ENCODE measurements at places on chromosomes 1 and 21.

- no peak for DNase-seq
Observed at GRCh38 chr1:27638805-27639204, 3.8 kb upstream of the FGR start.

DNA sequence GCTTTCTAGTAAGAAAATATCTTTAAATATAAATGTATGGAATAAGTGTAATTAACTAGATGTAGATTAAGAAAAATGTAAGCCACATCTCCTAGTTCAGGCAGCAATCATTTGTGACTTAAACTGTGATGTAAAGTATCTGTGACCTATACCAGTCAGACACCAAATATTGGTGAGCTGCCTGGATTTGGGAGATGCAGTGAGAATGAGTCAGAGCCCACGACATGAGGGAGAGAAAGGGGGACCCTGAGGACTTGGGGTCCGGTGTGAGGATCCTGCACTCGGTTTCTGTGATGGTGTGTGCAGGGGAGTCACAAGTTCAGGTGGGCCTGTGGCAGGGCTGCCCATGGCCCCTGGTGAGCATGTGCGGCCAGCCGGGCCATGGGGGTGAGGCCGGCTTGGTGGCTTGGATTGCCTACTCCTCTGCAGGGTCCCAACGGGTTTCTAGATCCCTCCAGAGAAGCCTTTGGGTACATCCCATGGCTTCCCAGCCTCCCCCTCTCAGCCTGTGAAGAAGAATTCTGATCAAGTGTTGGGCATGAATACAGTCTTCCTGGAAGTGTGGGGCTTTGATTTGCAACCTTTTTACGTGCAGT lies 19.0 kb upstream of the ABCG1 start:
- DNase-seq = no peak

DNA sequence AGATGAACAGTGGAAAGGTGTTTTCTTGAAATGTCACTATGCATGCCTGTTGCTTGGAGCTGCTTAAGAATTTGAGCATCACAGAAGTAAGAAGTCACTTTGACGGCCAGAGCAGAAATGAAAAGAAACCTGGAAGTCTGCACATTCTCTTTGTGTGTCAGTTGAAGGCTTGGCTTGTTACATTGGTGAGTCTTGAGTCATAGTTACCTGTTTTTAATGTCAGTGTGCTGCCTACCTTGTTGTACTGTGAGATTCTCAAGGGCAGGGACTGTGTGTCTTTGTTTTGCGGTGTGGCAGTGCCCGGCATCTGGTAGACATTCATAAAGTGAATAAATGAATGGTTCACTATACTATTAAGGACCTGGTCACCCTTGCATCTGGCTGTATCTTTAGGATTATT lies 9.9 kb downstream of the OTUD3 start:
- no peak for DNase-seq

- DNase-seq = no peak
Observed at GRCh38 chr1:23577056-23578004, 18.0 kb upstream of the ID3 start.

- no peak for DNase-seq
Observed at GRCh38 chr1:246147524-246148461, 359.3 kb downstream of the SMYD3 start.

DNA sequence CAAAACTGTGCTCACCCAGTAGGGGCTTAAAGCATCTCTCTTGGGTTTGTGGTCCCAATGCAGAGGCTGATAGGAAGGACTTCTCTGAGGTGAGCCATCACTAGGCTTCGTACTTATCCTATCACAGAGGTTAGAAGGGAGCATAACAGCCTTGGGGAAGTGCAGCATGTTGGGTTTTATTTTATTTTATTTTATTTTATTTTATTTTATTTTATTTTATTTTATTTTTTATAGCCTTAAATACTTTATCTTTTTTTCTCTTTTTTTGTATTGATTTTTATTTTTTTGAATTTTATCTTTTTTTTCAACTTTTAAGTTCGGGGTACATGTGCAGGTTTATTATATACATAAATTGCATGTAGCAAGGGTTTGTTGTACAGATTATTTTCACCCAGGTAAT lies 48.9 kb upstream of the LPGAT1 start:
- no peak for DNase-seq

GRCh38 chr1:56326056-56326455 lies 253.3 kb downstream of the PLPP3 start:
- DNase-seq = no peak

- DNase-seq = no peak
Observed at GRCh38 chr1:99745061-99745460, 21.4 kb downstream of the FRRS1 start.

GRCh38 chr1:3772715-3773571 lies at the start of gene SMIM1:
Gene SMIM1 (plus strand): TSS chr1:3772749. CDS start chr1:3775374, 2,625 bp downstream.
- DNase-seq = no peak

DNA sequence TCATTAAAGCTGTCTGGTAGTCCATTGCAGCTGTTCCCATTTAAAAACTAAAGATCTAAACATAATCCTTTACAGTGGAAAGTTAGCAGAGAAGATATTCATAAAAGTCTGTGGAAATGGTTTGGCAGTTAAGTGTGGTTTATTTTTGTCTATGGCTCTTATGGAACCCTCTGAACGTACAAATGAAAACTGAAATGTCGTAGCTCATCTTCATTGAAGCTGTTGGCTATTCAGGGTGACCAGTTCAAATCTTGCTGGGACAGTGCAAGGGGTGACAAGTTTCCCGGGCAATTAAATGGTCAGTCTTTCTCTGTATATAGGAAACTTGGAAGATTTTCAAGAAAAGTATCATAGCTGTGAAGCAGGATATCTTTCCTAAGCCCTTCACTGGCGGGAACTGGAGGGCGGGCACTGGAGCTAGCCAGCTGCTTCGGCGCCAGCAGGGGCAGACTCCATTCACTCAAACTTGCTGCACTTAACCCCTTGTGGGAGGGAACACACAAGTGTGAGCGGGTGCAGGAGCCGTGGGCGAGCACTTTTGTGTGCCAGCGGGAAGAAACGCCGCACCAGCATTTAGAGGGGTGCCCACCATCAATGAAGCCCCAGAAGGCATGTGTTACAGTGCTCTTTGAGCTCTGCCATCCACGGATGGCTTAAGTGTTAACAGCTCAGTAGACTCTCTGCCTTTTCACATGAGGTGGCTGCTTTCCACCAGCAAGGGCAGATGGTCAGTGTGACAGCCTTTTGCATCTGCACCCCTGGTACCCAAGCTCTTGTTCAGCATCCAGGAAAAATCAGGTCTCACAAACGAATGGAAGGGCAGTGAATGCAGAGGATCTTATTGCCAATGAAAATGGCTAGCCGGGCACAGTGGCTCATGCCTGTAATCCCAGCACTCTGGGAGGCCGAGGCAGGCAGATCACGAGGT lies 232.1 kb upstream of the KAZN start:
- DNase-seq = no peak

DNA sequence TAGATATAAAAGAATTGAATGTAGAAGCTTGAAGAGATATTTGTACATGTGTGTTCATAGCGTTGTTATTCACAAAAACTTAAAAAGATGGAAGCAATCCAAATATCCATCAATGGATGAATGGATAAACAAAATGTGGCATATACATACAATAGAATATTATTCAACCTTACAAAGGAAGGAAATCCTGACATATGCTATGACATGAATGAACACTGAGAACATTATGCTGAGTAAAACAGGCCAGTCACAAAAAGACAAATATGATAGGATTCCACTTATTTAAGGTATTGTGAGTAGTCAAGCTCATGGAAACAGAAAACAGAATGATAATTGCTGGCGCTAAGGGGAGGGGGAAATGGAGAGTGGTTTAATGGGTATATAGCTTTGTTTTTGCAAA lies 47.0 kb upstream of the DYRK1A start:
- no peak for DNase-seq

GRCh38 chr1:26728645-26729044 lies 32.8 kb downstream of the ARID1A start:
- DNase-seq = no peak

- DNase-seq = no peak
Observed at GRCh38 chr1:204464187-204464631, 30.4 kb downstream of the PIK3C2B start.

GRCh38 chr1:109793486-109794318 lies 30.0 kb upstream of the EPS8L3 start:
- DNase-seq = peak; percentile 64

GRCh38 chr1:119859647-119860046 lies 36.7 kb downstream of the ADAM30 start:
- DNase-seq = no peak

GRCh38 chr1:192830595-192831246 lies 21.9 kb downstream of the RGS2 start:
- no peak for DNase-seq

GRCh38 chr1:229119161-229119560 lies 151.8 kb upstream of the RAB4A start:
- DNase-seq = no peak

GRCh38 chr21:33690874-33691273 lies 48.6 kb downstream of the ITSN1 start:
- no peak for DNase-seq

- no peak for DNase-seq
Observed at GRCh38 chr1:66288048-66288447, 245.9 kb upstream of the SGIP1 start.

DNA sequence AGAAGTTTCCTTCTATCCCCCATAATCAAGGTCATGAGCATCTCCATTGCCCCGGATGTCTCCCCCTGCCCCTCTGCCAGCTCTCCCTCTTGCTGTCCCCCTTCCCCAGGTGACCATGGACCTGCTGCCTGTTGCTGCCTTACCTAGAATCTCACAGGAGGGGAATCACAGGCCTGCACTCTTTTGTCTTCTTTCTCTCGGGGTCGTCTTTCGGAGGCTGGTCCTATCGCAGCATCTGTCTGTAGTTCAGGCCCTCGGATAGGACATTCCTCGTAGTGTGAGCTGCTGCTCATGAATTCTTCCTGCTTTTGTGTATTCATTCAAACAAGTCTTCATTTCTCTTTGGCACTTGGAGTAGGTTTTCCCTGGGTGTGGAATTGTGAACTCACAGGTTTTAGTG lies 39.9 kb upstream of the ACTRT2 start:
- DNase-seq = no peak

DNA sequence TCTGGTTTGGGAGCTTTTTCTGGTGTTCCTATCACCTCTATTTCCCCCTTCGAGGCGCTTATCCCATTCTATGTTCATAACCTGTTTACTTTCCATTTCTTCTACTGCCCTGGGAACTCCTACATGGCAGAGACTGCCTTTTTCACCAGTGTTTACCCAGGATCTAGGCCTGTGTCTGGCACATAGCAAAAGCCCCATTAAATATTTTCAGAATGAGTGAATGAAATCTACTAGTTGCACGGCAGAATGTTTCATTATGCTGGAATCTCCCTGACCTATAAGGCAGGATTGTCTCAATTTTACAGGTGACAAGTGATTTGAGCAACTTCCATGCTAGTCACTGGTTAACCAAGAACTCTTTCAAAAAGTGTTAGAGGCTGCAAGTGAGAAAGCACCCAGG lies 70.1 kb downstream of the PGM1 start:
- DNase-seq = no peak

Data from CD4-positive, alpha-beta T cell treated with Interleukin-12 subunit alpha and Interleukin-12 subunit beta, for 1 hour (primary cell).